ENCODE measurements at places on chromosomes 5 and 9. TPM values are rescaled to one million over a fixed set of nuclear protein-coding genes. Genes with fewer than 3 reads are reported as not detected.

The GADD45G gene
- 40.4 TPM for total RNA-seq

The PLPP7 gene
- total RNA-seq: not detected

The ABLIM3 gene
- total RNA-seq: 0.08 TPM

The DMRT3 gene
- total RNA-seq: not detected

The IGFBPL1 gene
- total RNA-seq: 0.20 TPM

The SAPCD2 gene
- 26.8 TPM for total RNA-seq

The CCDC69 gene
- total RNA-seq: 62.6 TPM

The MTRR gene
- 58.4 TPM for total RNA-seq

The ABL1 gene
- total RNA-seq: 30.8 TPM

The WWC1 gene
- total RNA-seq: not detected

The FLT4 gene
- 0.45 TPM for total RNA-seq

The SMU1 gene
- total RNA-seq: 22.5 TPM

The NXNL2 gene
- not detected for total RNA-seq

The ARID3C gene
- 0.18 TPM for total RNA-seq

The HRH2 gene
- 13.4 TPM for total RNA-seq

The KLHL3 gene
- 2.8 TPM for total RNA-seq
